ENCODE measurements at places on chromosomes 3 and 15.
A peak's percentile ranks its signal among the peaks of the same experiment; 100 is the strongest.

DNA sequence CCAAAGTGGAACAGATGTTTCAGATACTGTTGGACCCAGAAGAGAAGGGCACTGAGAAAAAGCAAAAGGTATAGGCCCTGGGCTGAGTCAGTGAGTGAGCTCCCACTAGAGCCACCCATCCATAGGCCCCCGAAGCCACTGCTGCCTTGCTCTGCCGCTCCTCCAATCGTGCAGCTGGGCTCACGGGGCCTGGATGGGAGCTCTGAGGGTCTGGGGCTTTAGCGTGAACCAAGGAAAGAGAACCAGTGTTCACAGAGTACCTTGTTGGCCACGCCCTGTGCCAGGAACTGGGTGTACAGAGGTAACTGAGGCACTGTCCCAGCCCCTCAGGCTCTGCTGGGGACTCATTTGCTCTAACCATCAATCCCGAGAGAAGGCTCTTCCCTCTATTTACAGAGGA is 4.7 kb downstream of the UNC45A start:
- DNase-seq, result no peak

- no peak for DNase-seq
Measured at GRCh38 chr15:82793737-82794136, 12.1 kb downstream of the FSD2 start.

DNA sequence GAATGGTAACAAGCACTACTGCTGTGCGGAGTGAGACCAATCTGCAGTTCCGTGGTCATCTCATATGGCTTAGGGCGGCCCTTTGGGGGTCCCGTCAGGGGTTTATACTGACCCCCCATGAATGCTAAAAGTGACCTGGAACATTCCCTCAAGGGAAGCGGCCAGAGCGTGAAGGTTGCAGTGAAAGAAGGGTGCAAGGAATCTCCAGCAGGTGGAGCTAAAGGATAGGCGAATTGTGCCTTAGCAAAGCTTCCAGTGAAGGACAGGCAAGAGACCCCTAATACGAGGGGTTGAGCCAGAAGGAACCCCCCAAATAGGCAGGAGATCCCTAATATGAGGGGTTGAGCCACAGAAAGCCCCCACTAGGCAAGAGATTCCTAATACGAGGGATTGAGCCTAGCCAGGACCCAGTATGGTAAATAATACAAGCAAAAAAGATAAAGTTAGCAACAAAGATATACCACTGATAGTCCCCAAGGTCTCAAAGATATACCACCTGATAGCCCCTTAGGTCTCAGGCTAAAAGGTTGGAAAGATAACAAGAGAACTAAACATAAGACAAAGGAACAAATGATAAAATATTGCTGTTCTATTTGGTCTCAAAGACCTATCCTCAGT is 32.8 kb downstream of the ZNF589 start:
- peak; percentile 57 for DNase-seq

DNA sequence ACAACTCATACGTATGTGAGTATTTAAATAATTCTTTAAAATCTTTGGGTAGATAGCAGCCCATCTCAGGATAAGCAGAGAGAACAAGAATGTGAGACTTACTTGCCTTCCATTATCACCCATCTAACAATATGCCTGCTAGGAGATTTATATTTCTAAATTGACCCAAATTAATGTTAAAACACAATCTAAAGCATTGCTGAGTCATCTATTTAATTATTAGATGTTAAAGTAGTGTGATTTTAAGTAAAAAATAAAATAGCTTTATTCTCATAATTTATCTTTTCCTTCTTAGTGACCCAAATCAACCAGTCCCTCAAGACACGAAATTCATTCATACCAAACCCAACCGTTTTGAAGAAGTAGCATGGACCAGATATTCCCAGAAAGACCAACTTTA is 578.9 kb upstream of the NAALADL2 start:
- DNase-seq, result no peak

- no peak for DNase-seq
Measured at GRCh38 chr3:160193644-160194192, 31.5 kb upstream of the C3orf80 start.

DNA sequence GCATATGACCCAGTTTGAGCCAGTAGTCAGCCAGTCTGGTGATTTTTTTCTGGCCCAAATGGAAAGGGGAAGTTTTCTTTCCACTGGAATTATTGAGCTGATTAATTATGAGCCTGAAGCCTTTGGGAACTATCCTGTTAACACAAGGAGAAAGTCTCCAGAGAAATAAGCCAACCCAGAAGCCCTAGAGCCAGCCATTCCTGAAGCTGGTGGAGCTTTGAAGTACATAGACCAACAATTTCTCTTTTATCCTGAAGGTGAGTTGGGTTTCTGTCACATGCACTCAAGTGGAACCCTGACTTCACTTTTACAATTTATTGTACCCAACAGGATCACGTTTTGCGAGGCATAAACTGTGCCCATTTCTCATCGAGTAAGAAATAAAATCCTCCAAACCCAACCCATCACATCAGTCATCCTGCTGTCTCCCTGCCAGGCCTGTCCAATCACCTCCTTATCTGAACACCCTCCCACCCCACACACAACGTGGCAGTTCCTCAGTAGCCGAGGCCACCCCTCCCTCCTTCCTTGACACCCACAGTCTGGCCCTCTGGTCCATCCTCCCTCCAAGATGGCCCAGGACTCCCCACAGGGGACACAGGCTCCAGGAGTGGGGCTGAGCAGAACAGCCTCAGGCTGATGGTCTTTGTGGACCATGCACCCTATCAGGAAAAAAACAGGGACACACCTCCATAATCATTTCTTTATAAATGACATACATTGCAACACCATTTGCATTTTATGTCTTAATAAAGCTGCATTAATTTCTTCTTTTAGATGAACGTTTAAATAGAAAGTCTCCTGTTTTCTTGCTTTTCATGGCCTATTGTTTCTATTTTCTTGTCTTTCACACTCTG is 55.7 kb upstream of the GATA2 start:
- no peak for DNase-seq

- no peak for DNase-seq
Measured at GRCh38 chr15:70112074-70112395, 14.3 kb upstream of the TLE3 start.

DNA sequence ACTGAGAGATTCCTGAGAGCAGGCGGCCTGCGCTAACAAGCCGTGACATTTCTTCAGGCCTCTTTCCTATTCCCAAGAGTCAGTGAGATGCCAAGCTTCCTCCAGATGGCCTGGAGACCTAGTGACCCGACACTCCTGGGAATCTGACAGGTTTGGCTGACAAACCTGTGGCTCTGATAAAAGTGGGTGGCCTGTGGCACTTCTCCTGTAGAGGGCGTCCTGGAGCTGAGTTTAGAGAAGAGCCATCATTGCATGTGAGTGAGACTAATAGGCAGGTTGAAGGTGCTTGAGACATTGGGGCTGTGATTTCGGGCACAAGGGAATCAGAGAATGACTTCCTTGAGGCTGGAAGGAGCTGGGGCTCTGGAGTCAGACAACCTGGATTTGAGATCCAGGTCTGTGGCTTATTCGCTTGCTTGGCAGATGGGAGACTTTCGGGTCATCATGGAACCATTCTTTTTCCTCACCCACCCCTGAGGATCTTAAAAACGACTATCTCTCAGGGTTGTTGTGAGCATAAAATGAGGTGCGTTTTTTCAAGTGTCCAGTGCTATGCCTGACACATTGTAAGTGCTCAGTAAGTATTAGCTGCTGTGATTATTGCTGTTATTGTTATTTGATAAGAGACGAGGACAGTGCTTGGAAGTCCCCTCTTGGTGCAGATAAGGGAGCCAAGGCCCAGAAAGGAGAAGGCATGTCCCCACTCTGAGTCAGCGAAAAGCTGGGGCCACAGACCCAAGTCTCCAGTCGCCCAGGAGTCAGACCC is 77.2 kb downstream of the SCN10A start:
- DNase-seq, result peak; percentile 42
